ENCODE measurements at places on chromosomes 16 and 17.

- DNase-seq = no peak
- H3K36me3 ChIP-seq = peaks cover 8% of the 10 kb centered on the region
- H3K4me1 ChIP-seq = peaks cover 7% of the 10 kb centered on the region
- H3K27me3 ChIP-seq = no peaks in the 10 kb centered on the region
- no peak overlapping the region for H3K4me3 ChIP-seq
- H3K27ac ChIP-seq = no peak overlapping the region
Measured at GRCh38 chr16:4369007-4369733, 2.5 kb upstream of the VASN start.

DNA sequence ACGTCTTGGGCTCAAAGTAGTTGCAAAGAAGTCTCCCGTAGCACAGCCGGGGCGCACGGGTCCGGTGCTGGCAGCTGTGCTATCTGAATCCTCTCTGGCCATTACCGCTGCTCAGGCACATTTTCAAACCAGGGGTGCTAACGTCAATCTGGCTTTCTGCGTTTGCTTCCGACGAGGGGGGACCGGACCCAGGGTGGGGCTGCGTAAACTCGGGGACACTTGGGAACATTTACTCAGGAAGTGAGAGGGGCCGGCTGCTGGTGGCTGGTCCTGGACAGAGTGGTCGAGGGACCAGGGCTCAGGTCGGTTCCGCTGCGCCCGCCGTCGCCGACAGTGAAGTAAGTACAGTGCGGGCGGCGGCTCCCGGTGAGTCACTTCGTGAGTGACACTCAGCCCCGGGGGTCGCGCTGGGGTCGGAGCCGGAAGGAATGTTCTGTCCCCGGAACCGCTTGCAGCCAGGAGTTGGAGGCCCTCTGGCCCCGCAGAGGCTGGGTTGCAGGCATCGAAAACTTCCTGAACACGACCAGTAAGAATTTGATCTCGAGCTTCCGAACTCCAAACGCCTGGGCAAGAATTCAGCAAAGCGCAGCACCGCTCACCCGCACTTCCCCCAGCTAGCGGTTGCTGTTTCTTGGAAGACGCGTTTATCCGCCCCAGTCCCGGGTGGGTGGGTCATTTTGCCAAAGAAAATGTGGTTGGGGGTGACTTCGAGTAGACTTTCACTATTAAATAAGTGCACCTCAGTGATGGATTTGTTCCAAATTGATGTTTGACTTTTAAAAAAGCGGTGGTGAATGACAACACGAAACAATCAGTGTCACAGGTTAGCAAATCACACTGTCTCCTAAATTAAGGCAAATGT is 1.4 kb upstream of the HS3ST3B1 start:
- peak; percentile 37 for DNase-seq
- H3K4me1 ChIP-seq = peaks cover 58% of the 10 kb centered on the region
- peaks cover 49% of the 10 kb centered on the region for H3K27me3 ChIP-seq
- peaks cover 8% of the 10 kb centered on the region for H3K36me3 ChIP-seq

GRCh38 chr17:57034807-57035754 is 50.0 kb upstream of the AKAP1 start:
- DNase-seq = no peak
- H3K27ac ChIP-seq = no peak overlapping the region
- H3K27me3 ChIP-seq = peaks cover 40% of the 10 kb centered on the region
- H3K4me1 ChIP-seq = no peaks in the 10 kb centered on the region

GRCh38 chr16:68590201-68590994 is 51.3 kb downstream of the ZFP90 start:
- H3K27me3 ChIP-seq = no peaks in the 10 kb centered on the region
- H3K4me1 ChIP-seq = peaks cover 3% of the 10 kb centered on the region
- peaks cover 9% of the 10 kb centered on the region for H3K36me3 ChIP-seq
- H3K27ac ChIP-seq = no peak overlapping the region
- H3K4me3 ChIP-seq = no peak overlapping the region
- peak; percentile 57 for DNase-seq

DNA sequence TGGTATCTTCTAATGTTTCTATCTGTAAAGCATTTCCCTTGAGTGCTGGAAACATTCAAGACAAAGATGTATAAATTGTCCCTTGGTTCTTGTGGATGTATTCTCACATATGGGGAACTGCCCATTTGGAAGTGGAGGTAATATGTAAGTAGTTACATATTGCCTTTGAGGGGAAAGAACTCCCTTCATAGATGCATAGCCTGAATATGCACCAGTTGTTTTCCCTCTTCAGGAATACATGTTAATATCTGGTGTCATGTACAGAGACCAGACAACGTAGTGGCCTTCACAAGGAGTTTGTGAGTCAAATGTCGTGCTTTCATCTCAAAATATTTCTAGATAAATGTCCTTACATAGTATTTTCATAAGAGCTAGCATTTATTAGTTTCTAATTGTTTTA is 213.5 kb downstream of the BCAS3 start:
- no peaks in the 10 kb centered on the region for H3K27me3 ChIP-seq
- H3K4me3 ChIP-seq = no peak overlapping the region
- H3K27ac ChIP-seq = no peak overlapping the region
- peaks cover 2% of the 10 kb centered on the region for H3K36me3 ChIP-seq

DNA sequence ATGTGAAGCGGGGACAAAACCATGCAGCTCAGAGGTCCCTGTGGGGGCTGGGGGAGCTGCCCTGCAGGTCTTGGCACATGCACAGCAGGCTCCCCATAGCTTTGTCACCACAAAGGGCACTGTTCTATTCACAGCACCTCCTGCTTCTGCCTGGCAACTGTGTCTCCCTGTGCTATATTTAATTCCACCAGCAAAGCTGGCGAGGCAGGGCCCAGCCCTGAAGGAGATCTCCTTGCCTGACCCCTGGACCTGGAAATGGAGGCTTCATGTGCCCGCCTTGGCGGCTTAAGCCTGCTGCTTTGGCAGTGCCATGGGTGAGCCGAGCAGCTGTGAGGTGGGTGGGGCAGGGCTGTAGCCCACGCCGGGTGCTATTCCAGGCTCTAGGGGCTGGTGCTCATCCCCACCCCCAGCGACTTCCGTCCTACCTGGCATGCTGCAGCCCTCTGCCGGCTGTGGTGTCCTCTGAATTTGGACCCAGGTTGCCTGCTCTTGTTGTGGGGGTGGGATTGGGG is 6.8 kb downstream of the LDHD start:
- H3K4me1 ChIP-seq = peaks cover 72% of the 10 kb centered on the region
- peaks cover 6% of the 10 kb centered on the region for H3K36me3 ChIP-seq
- no peaks in the 10 kb centered on the region for H3K27me3 ChIP-seq
- H3K27ac ChIP-seq = peak overlapping the region; percentile 88
- peak overlapping the region; percentile 54 for H3K4me3 ChIP-seq
- no peak for DNase-seq

- H3K4me1 ChIP-seq = no peaks in the 10 kb centered on the region
- DNase-seq = no peak
- no peak overlapping the region for H3K4me3 ChIP-seq
Measured at GRCh38 chr17:59533694-59534093, 31.7 kb upstream of the DHX40 start.

GRCh38 chr17:66677201-66677981 is 157.5 kb upstream of the CACNG5 start:
- H3K4me3 ChIP-seq = no peak overlapping the region
- H3K27me3 ChIP-seq = no peaks in the 10 kb centered on the region
- peaks cover 42% of the 10 kb centered on the region for H3K4me1 ChIP-seq
- H3K27ac ChIP-seq = no peak overlapping the region
- peaks cover 30% of the 10 kb centered on the region for H3K36me3 ChIP-seq

- no peaks in the 10 kb centered on the region for H3K27me3 ChIP-seq
- H3K36me3 ChIP-seq = peaks cover 3% of the 10 kb centered on the region
- no peak overlapping the region for H3K4me3 ChIP-seq
- DNase-seq = no peak
Measured at GRCh38 chr16:78435260-78435659, 335.8 kb downstream of the WWOX start.

GRCh38 chr17:73940511-73940910 is 263.0 kb upstream of the RPL38 start:
- no peak overlapping the region for H3K27ac ChIP-seq
- no peak for DNase-seq
- peaks cover 1% of the 10 kb centered on the region for H3K27me3 ChIP-seq

DNA sequence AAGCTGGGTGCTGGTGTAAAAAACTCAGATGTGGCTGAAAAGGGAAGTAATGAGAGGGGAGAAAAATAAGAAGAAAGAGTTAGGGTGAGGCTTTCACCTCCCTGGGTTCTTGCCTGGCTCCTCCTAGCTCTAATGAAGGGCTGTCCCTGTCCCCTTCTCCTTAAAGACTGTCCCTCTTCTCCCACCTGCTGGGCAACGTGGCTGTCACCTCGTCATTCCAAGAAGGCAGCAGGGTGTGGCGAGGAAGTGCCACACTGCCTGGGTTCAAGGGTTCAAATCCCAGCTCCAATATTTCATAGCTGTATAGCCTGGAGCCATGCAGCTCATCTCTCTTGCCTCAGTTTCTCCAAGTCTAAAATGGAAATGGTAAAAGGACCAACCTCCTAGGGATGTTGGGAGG is 122.5 kb upstream of the CACNG5 start:
- no peaks in the 10 kb centered on the region for H3K27me3 ChIP-seq
- peaks cover 39% of the 10 kb centered on the region for H3K4me1 ChIP-seq
- H3K36me3 ChIP-seq = peaks cover 17% of the 10 kb centered on the region
- no peak overlapping the region for H3K27ac ChIP-seq

- peak overlapping the region; percentile 99 for H3K27ac ChIP-seq
- H3K4me1 ChIP-seq = peaks cover 47% of the 10 kb centered on the region
- peaks cover 71% of the 10 kb centered on the region for H3K36me3 ChIP-seq
- H3K27me3 ChIP-seq = no peaks in the 10 kb centered on the region
- H3K4me3 ChIP-seq = peak overlapping the region; percentile 93
Measured at GRCh38 chr17:58338841-58339754, 10.5 kb upstream of the TSPOAP1 start.

DNA sequence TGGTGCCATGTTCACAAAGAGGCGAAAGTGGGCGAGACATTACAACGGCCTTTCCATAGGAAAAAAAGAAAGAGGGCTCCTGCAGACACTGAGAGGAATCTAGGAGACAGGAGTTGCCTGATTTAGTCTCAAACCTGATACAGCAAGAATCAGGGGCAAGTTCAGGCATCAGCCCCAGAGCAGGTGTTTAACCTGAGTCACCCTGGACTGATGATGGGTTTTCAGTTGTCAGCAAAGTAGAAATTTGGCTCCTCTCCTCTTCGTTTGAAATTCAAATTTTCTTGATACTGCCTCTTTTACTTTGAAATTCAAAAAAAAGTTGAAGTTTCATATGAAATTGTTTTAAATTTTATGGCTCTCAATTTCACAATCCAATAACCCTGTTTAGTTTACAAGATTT is 189.5 kb downstream of the ABCC12 start:
- H3K4me1 ChIP-seq = no peaks in the 10 kb centered on the region
- H3K36me3 ChIP-seq = no peaks in the 10 kb centered on the region
- H3K27me3 ChIP-seq = no peaks in the 10 kb centered on the region
- H3K27ac ChIP-seq = no peak overlapping the region
- no peak for DNase-seq

DNA sequence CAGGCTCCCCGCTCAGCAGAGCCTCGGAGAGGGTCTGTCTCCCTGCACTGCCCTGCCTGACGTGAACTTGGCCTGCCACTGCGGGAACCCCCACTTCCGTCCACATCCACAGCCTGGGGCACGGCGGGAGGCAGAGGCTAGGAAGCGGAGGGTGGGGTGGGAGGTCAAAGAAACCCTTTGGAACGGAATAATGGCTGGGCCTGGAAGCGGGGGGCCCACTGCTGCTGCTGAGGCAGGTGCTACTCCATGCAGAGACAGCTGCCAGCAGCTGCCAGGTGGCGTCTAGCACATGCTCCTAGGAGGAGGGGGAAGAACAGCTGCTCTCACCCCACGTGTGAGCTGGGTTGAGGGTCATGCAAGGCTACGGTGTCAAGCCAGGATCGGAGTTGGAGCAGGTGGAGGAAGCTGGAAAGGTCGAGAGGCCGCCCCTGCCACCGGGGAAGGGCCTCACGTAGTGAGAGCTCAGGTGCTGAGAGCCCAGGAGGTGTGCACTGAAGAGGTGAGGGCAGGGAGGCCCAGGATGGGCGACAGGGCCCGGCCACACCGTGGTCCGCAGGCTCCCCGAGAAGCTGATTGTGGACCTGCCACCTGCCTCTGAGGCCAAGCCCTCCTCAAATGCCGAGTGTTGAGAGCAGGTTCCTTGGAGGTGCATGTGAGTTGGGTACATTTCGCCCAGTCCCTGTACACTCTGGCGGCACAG is 9.8 kb downstream of the FSCN2 start:
- H3K27me3 ChIP-seq = peaks cover 13% of the 10 kb centered on the region
- H3K36me3 ChIP-seq = peaks cover 2% of the 10 kb centered on the region
- DNase-seq = no peak
- H3K4me1 ChIP-seq = no peaks in the 10 kb centered on the region

DNA sequence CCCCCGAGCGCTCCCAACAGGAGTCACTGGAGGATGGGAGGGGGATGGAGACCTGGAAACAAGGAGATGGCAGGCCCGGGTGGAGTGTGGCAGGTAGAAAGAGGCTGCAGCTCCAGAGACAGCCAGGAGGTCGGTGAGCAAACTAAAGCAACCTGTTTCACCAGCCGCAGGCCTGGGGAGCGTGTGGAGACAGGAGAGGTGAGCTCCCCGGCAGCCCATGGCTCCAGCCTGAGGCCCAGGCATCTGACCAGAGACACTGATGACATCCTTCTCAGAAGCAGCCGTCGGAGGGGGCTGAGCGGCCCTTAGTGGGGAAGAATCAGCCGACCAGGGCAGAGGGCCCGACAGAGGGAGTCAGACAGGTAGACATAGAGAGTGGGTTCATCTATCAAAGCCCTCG is 165.1 kb downstream of the ZNF423 start:
- H3K27me3 ChIP-seq = peaks cover 7% of the 10 kb centered on the region
- no peaks in the 10 kb centered on the region for H3K36me3 ChIP-seq
- H3K4me1 ChIP-seq = no peaks in the 10 kb centered on the region
- no peak overlapping the region for H3K4me3 ChIP-seq
- no peak for DNase-seq

- no peaks in the 10 kb centered on the region for H3K27me3 ChIP-seq
- H3K27ac ChIP-seq = no peak overlapping the region
- H3K4me3 ChIP-seq = no peak overlapping the region
- H3K4me1 ChIP-seq = peaks cover 9% of the 10 kb centered on the region
Measured at GRCh38 chr16:31038993-31039392, 5.6 kb downstream of the STX4 start.

GRCh38 chr17:20157001-20157310 is 147.8 kb downstream of the SPECC1 start:
- peaks cover 4% of the 10 kb centered on the region for H3K4me1 ChIP-seq
- H3K36me3 ChIP-seq = no peaks in the 10 kb centered on the region
- H3K27me3 ChIP-seq = peaks cover 13% of the 10 kb centered on the region
- no peak for DNase-seq
- H3K27ac ChIP-seq = no peak overlapping the region
- H3K4me3 ChIP-seq = peak overlapping the region; percentile 70

GRCh38 chr17:12664894-12665262 is 812 bp upstream of the MYOCD start:
- H3K36me3 ChIP-seq = no peaks in the 10 kb centered on the region
- H3K27ac ChIP-seq = no peak overlapping the region
- DNase-seq = no peak
- no peak overlapping the region for H3K4me3 ChIP-seq
- H3K27me3 ChIP-seq = peaks cover 30% of the 10 kb centered on the region
